ENCODE measurements at places on chromosomes 16 and 17.

- no peak for DNase-seq
These were observed 112.5 kb downstream of the WWOX start for GRCh38 chr16:78211946-78212345.

DNA sequence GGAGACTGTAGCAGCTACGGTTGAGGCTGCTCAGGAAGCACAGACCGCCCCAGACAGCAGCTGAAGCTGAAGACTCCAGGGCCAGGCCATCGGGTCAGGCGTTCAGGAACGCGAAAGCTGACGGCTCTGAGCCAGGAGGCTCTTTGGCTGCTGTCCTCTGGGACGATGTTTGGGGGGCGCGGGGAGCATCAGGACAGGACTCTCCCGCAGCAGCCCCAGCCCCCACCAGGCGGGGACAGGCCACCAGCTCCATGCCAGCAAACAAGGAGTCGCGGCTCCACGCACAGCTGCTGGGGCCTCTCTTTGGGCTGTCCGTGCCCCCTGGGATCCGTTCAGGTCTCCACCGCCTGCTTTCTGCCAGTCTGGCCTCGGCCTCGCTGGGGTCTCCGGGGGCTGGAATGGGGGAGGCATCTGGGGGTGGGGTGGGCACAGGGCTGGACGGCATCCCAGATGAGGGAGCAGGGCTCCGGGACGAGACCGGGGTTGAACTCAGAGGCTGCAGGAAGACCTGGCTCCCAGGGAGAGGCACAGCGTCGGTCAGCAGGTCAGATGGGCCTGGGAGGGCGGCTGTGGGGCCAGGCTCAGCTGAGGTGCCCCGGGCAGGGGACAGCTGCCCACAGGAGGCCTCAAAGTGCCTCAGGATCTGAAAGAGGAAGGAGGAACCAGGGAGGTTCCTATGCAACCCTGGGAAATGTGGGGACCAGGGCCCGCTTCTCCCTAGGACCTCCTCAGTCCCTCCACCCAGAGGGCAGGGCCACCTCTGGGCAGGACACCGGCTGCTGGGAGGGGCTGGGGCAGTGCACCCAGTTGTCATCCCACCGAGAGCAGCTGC is 6.3 kb upstream of the CEP131 start:
- DNase-seq, result no peak

- peak; percentile 57 for DNase-seq
These were observed 34.1 kb downstream of the TK2 start for GRCh38 chr16:66515596-66516508.

GRCh38 chr16:84806256-84806889 is 13.4 kb upstream of the CRISPLD2 start:
- no peak for DNase-seq

DNA sequence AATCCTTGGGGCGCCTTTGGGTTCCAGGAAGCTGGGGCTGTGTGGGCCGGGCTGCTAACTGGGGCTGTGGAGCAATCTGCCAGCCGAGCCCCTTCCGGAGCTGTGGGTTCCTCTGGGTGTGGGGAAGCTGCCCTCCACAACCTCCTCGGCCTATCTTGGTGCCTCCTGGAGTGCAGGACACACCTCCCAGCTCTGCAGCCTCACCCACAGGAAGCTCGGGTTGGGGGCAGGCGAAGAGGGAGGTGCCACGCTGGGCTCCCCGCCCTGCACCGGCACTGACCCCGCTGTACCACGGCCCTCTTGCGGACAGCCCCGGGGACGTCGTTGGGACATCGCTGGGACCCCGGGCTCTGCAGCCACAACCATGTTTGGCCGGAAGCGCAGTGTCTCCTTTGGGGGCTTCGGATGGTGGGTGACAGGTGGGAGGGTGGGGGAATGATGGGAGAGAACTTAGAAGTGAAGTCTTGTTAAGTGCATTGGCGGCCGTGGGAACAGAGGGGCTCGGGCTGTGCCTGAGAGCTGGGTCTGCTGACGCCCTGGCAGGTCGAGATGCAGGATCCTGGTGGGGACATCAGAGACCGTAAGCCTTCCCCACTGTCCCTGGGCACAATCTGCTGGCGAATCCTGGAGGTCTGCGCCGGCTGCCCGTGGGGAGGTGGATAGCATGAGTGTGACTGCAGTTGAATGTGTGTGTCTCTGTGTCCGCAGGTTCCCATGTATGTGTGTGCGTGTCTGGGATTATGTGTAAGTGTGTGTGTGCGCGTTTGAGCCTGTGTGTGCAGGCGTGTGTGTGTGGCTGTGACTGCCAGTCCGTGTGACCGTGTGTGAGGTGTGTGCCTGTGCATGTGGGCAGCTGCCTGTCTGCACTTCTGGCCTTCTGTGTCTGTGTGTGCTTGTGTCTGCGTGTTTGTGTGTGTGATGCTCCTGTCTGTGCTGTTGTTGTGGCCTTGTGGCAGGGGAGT is at the start of gene RAP1GAP2:
Gene RAP1GAP2, plus strand, starts transcription at position 275 of the 962 bp plus-strand sequence. Its CDS starts 90 bp downstream, at position 365.
- peak; percentile 66 for DNase-seq

GRCh38 chr17:57045868-57046704 is 39.0 kb upstream of the AKAP1 start:
- peak; percentile 70 for DNase-seq

DNA sequence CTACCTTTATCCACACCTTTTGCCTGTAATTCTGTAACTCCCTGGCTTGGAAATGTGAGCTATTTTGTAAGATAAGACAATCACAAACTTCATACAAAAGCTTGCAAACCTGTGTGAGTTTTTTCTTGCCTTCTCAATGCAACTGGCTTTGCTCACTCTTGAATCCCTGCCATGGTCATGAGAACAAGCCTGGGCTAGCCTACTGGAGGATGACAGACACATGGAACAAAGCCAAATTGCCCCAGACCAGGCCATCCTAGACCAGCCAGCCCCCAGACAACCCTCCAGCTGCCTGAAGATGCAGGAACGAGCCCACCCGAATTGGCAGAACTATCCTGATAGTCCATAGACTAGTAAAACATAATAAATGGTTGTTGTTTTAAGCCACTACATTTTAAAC is 466.6 kb upstream of the ERCC4 start:
- DNase-seq, result no peak

DNA sequence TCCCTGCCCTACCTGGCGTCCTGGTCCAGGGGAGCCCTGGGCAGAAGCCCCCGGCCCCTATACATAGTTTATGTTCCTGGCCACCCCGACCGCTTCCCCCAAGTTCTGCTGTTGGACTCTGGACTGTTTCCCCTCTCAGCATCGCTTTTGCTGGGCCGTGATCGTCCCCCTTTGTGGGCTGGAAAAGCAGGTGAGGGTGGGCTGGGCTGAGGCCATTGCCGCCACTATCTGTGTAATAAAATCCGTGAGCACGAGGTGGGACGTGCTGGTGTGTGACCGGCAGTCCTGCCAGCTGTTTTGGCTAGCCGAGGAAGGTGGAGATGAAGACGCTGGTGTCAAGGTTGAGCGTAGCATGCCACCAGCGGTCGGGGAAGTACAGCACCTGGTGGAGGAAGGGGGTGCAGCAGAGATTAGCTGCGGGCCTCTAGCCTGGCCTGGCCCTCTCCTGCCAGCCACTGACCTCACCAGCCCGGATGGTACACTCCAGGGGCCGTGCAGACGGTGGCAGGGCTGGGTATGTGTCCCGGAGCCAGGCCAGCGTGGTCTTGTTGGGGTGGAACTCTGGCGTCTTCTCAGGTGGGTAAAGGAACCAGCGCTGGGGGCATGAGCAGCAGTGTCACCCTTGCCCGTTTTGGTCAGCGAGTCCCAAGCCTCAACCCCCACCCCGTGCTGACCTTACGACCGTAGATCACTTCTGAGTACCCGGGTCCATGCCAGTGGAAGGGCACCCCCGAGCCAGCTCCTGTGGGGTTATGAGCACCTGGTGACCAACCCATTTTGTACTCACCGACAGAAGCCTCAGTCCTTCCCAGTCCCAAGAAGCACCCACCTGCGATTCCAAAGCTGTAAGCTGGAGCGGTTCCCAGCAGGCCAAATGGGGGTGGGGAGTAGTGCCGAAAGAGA is 1.4 kb downstream of the JMJD8 start:
- no peak for DNase-seq

DNA sequence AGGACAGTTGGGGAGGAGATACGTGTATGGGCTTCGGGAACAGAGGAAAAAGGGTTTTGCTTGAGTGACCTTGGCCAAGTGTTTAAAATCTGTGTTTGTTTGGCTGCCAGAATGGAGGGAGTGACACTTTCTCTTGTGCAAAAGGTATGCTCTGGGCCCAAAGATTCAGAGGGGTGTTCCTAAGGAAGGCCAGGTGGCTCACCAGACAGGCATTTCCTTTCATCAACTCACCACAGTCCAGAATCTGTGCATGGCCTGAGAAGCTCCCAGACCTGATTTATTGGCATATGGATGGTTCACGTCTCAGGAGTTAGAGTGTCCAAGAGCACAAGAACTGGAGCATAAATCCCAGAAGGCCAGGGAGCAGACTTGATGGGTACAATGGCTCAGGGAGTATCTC is 53.4 kb upstream of the NLK start:
- DNase-seq, result no peak

DNA sequence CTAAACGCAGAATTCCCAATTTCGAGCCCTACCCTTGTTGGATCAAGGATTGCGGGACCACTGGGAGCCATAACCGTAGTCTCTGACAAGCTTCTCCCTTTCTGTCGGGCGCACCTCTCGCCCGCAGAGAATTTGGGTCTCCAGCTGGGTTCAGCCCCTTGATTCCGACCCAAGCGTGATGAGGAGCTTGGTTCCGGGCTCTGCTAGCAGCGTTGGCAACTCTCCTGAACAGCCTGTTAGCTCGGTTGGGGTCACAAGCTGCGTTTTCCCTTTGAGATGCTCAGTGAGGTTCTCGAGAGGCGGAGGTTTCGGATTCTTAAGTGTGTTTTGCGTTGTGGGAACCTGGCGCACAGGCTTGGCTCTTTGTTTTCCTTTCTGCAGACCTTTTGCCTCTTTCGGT is 655 bp downstream of the ATXN1L start:
- DNase-seq, result peak; percentile 30

- DNase-seq, result no peak
These were observed 98.9 kb downstream of the ZNF423 start for GRCh38 chr16:49756775-49757558.

DNA sequence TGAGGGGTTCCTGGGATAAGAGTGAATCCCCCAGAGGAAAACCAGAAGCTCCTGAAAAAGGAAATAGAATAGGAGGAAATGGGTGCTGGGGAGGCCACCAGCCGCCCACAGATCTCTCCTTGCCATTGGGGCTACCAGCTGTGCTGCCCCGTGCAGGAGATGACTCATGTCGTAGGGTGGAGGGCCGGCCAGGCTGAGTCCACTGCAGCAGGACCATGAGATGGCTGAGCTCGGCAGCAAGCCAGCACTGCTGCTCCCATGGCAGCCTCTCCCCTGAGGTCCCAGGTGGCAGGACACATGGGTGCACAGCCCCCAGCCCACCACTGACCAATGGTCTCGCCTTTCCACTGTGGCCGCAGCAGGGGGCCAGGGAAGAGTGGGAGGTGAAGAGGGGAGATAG is 95.5 kb downstream of the GNAO1 start:
- no peak for DNase-seq

DNA sequence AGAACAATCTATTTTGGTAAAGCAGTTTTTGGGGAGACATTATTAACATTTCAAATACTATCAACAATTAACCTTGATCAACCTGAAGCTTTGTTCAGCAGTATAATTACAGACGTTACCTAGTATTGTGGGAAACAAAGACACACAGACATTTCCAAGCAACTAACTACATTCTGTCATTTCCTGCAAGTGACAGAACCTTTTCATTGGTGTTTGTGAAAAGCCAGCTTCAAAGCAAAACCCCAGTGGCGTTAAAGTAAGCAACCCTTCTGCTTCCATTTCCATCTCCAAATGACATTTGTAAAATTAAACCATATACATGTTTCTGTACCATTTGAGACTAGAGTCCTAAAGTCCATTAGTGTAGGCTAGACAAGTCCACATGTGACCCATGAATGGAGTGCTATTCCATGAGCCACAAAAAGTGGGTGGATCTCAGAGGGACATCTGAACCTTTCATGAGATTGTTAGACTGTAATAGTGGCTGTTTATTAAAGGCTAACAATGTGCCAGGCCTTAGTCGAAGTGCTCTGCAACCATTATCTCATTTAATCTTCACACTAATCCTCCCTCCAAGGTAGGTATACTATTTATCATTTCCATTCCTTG is 101.2 kb downstream of the SSH2 start:
- no peak for DNase-seq

DNA sequence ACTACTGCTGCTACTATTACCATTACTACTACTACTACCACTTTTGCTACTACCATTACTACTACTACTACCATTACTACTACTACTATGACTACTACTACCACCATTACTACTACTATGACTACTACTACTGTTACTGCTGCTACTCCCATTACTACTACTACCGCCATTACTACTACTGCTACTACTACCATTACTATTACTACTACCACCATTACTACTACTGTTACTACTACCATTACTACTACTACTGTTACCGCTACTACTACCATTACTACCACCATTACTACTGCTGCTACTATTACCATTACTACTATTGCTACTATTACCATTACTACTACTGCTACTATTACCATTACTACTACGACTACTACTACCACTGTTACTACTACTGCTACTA is 209.1 kb downstream of the IRF8 start:
- DNase-seq, result no peak

DNA sequence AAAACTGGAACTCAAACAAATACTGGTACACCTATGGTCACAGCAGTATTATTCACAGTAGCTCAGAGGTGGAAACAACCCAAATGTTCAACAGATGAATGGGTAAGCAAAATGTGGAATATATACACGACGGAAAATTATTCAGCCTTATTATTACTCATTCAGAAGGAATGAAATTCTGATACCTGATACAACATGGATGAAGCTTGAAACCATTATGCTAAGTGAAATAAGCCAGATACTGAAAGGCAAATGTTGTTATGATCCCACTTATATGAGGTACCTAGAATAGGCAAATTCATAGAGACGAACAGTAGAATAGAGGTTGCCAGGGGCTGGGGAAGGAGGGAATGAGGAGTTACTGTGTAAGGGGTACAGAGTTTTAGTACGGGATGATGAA is 27.1 kb upstream of the MYLK3 start:
- DNase-seq, result no peak

DNA sequence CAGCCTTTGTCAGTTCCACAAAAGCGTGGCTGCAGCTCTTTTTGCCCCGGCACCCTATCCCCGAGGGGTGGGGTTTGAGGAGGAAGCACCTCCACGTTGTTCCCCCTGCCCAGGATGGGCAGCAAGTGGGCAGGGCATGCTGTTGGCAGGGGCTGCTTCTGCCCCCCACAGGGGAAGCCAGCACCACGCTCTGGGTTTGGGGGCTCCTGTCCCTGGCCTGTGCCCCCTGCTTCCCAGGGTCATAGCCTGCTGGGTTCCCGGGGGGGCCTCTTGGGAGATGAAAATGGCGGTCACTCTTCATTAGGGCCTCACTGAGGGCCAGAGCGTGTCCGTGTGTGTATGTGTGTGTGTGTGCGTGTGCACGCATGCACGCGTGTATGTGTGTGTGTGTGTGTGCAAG is 22.8 kb downstream of the LASP1 start:
- DNase-seq, result no peak
